ENCODE measurements at places on chromosomes 12 and 14.

GRCh38 chr12:106139422-106140171 is 843 bp upstream of the NUAK1 start:
- DNase-seq, result peak; percentile 19

DNA sequence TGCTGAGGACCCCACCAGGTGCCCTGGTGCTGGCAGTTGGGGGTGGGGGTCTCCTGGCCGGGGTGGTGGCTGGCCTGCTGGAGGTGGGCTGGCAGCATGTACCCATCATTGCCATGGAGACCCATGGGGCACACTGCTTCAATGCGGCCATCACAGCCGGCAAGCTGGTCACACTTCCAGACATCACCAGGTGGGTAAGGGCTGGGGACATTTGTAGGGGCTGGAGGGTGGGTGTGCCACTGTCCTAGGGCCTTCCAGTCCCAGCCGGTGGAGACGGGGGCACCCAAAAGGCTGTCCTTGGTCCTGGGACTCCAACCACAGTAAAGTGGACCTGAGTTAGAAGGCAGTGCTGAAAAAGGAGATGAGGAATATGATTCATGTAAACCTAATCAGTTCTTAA is 13.2 kb downstream of the SDSL start:
- no peak for DNase-seq

DNA sequence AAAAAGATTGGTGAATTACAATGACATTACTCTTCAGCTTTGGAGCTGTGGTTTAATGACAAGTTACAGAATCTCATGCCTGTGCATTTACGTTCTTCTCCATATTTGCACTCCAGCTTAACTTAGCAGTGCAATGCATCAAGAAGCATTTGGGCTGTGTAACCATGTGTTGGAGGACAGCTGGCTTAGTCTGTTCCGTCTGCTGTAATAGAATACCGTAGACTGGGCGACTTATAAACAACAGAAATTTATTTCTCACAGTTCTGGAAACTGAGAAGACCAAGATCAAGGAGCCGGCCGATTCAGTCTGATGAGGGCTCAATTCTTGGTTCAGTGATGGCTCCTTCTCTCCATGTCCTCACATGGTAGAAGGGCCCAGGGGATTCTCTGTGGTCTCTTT is 943.5 kb downstream of the BCL11B start:
- DNase-seq, result no peak

DNA sequence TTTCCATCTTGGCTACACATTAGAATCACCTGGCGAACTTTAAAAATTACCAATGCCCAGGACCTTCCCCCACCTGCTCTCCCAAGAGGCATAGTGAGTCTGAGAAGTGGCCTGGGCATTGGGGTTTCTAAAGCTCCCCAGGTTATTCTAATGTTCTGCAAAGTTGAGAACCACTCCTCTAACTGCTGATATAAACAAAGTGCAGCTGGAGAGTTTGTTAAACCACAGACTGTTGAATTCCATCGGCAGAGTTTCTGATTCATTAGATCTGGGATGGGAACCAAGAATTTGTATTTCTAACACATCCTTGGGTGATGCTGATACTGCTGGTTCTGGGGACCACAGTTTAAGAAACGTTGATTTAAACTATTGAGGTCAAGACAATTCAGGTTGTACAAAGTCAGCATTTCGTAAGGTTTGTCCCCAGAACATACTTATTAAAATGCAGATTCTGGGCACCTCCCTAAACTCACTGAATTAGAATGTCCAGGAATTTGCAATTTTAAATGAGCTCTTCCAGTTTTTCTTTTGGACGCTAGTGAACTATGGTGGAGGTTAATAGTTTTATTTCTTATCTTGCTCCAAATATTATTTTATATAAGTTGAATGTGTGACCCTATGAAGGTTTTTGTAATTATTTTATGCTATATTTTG is 309.1 kb downstream of the NRXN3 start:
- DNase-seq, result no peak

DNA sequence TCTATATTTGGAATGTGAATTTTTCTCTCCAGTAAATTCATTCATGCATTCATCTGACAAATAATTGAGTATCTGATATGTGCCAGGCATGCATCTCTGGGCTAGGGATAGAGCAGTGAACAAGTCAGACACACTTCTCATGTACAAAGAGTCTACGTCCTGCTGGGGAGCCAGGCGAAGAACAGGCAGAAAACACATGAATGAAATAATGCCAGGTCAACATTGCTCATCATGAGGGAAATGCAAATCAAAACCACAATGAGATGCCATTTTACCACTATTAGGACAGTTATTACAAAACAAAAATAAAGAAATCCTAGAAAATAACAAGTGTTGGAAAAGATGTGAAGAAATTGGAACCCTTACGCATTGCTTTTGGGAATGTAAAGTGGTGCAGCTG is 90.3 kb downstream of the PAX9 start:
- no peak for DNase-seq

DNA sequence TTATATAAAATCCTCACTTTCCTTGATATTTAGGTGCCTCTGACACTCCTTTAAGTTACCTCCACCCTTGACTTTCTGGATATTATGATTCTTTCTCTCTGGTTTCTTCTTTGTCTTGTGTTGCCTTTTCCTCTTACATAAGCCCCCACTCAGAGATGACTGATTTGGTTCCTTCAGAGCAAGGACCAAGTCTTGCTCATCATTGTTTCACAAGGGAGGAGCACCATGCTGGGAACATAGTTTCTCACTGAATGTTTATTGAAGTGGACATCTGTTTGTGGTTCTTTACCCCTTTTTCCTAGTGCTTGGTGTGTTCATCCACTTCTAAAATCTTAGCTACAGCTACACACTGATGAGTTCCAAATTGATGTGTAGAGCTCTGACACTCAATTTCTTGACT is 161.3 kb upstream of the PTPRQ start:
- DNase-seq, result no peak

- no peak for DNase-seq
Measured at GRCh38 chr14:72554994-72555608, 338.8 kb downstream of the DPF3 start.

DNA sequence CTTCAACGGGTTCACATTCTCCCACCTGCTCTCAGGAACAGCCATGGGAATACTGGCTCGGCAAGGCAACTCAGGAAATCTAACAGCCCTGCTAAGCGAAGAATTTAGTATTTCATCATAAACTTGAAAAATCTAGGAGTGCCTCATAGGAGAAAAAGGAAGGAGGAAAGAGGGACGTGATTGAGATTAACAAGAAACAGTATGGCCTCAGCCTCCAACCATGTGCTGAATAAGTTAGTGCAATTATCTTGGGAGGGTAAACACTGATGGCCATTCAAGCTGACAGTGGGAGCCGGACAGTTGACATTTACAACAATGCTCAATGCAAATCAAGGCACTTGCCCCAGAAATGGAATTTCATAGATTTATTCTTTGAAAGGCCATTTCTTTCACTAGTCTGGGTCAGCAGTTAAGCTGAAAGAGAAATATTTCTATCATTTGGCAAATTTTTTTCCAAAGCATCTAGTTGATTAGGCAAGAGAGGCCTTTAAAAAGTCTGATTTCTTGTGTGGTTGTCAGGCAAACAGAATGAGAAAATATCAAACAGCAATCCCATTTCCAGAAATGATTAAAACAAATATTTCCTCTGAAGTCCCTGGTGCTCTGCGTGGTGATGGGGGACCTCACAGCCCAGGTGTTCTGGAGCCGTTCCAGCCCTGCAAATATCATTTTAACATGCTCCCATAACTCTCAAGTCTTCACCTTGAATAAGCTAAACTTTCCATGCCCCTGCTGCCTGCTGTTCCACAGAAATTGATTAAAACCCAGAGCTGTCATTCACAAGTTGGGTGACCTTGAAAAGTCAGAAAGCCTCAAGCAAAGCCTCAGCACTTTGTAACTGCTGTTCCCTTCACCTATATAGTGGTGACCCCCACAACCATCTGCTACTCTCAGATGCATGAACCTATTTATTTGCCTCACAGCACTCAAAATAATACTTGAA is 121.6 kb downstream of the PHLDA1 start:
- no peak for DNase-seq
